ENCODE measurements at places on chromosomes 16 and 17.

GRCh38 chr16:14548933-14549788 lies 80.9 kb downstream of the PARN start:
- H3K4me1 ChIP-seq = peaks cover 2% of the 10 kb centered on the region
- DNase-seq = no peak
- no peak overlapping the region for H3K4me3 ChIP-seq

- no peak overlapping the region for H3K27ac ChIP-seq
- peaks cover 84% of the 10 kb centered on the region for H3K4me1 ChIP-seq
- DNase-seq = no peak
- H3K4me3 ChIP-seq = no peak overlapping the region
Observed at GRCh38 chr17:80777274-80777673, 214.4 kb upstream of the CHMP6 start.

GRCh38 chr17:80414508-80414802 lies 512 bp upstream of the ENDOV start:
- H3K36me3 ChIP-seq = peaks cover 2% of the 10 kb centered on the region
- peaks cover 22% of the 10 kb centered on the region for H3K4me1 ChIP-seq
- H3K4me3 ChIP-seq = peak overlapping the region; percentile 81
- peak; percentile 20 for DNase-seq
- peaks cover 10% of the 10 kb centered on the region for H3K27me3 ChIP-seq

- H3K27me3 ChIP-seq = no peaks in the 10 kb centered on the region
- DNase-seq = no peak
- H3K4me3 ChIP-seq = no peak overlapping the region
- no peak overlapping the region for H3K27ac ChIP-seq
Observed at GRCh38 chr16:4914528-4915225, 22.3 kb downstream of the PPL start.

DNA sequence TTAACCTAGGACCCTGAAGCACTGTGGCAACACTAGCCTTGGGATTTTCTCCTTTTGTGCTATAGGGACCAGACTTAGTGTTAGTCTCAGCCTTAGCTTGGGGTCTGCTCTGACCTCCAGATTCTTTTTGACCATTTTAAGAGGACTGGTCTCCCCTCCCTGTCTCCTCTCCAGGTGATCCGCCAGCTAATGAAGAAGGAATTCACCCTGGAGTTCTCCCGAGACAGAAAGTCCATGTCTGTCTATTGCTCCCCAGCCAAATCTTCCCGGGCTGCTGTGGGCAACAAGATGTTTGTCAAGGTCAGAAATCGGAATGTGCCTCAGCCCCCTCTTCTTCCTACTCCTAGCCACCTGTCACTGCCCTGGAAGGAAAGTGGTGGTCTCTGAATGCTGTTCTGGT lies 19.5 kb downstream of the ATP2A1 start:
- no peaks in the 10 kb centered on the region for H3K36me3 ChIP-seq
- no peak for DNase-seq
- H3K4me3 ChIP-seq = no peak overlapping the region

GRCh38 chr16:26273607-26274006 lies 581.8 kb downstream of the HS3ST4 start:
- no peak overlapping the region for H3K27ac ChIP-seq
- H3K27me3 ChIP-seq = no peaks in the 10 kb centered on the region
- no peak overlapping the region for H3K4me3 ChIP-seq
- peaks cover 22% of the 10 kb centered on the region for H3K4me1 ChIP-seq

- peaks cover 36% of the 10 kb centered on the region for H3K36me3 ChIP-seq
- peak overlapping the region; percentile 90 for H3K27ac ChIP-seq
- peak overlapping the region; percentile 93 for H3K4me3 ChIP-seq
- peaks cover 17% of the 10 kb centered on the region for H3K4me1 ChIP-seq
- peak; percentile 84 for DNase-seq
- H3K27me3 ChIP-seq = no peaks in the 10 kb centered on the region
Observed at GRCh38 chr17:732902-733720, 715 bp downstream of the TLCD3A start.

DNA sequence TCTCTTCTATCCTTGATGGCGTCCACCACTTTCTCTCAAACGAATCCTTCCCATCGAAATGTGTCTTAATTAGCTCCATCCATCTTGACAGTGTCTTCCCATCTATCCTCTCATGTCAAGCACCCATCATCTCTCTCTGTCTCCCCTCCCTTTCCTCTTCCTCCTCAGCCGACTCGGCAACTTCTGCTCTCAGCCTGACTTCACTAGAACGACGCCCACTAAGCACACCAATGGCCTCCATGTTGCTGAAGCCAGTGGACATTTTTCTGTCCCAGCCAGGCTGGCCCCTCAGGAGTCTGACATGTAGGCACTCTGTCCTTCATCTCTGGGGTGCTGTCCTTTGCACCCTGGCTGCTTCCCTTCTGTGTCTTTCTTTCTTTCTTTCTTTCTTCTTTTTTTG lies 2.5 kb upstream of the SPATA20 start:
- DNase-seq = no peak
- peaks cover 11% of the 10 kb centered on the region for H3K4me1 ChIP-seq
- H3K4me3 ChIP-seq = no peak overlapping the region
- H3K27me3 ChIP-seq = peaks cover 2% of the 10 kb centered on the region
- H3K36me3 ChIP-seq = no peaks in the 10 kb centered on the region

GRCh38 chr17:66398617-66399016 lies 96.2 kb downstream of the PRKCA start:
- H3K27ac ChIP-seq = peak overlapping the region; percentile 80
- DNase-seq = no peak
- peaks cover 87% of the 10 kb centered on the region for H3K4me1 ChIP-seq
- H3K36me3 ChIP-seq = peaks cover 45% of the 10 kb centered on the region
